ENCODE measurements at places on chromosomes 11 and 22.

DNA sequence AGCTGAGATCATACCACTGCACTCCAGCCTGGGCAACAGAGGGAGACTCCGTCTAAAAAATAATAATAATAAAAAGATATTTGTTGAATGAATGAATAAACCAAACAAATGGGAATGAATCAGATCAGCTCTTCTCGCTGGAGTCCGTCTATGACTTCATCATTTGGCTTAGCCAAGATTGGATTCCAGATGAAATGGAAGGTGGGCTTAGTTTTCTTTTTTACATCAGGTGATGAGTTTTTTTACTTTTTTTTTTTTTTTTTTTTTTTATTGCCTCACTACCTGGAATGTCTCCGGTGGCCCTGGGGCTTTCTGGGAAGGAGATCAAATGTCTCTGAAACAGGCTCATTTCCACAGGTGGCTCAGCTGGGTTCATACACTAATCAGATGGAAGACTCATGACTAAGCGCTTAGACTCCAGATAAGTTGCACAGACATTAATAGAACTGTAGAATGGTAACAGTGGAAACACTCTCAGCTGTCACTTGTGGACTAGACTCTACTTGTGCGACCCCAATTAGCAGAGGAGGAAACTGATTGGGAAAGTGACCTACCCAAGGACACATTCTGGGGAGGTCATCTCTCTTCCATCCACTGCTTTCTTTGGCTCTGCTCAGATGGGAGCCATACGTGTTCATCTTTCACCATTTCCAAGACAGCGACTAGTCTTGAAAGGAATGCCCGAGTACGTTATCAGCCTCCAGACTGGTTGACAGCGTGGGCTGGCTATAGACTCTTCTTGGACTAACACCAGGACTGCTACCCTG, 20.5 kb upstream of the RBFOX2 start:
- no peak for DNase-seq

DNA sequence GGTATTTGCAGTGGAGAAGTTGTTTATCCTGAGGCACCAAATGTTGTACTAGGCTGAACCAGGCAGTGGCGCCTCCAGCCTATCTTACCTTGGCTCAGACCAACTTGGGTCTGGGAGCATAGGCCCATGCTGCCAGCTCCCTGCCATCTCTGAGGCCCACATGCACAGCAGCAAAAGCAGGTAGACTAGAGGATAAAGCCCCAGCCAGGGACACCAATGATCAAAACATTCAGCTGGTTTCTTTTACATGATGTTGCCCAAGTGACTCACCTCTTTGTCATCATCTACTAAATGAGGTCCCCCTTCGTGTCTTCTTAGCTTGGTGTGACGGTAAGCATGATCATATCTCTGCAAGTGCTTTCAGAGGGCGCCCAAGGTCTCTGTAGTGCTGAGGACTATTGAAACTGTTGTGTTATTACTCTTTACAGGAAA, 112.1 kb upstream of the DRD2 start:
- DNase-seq, result no peak

DNA sequence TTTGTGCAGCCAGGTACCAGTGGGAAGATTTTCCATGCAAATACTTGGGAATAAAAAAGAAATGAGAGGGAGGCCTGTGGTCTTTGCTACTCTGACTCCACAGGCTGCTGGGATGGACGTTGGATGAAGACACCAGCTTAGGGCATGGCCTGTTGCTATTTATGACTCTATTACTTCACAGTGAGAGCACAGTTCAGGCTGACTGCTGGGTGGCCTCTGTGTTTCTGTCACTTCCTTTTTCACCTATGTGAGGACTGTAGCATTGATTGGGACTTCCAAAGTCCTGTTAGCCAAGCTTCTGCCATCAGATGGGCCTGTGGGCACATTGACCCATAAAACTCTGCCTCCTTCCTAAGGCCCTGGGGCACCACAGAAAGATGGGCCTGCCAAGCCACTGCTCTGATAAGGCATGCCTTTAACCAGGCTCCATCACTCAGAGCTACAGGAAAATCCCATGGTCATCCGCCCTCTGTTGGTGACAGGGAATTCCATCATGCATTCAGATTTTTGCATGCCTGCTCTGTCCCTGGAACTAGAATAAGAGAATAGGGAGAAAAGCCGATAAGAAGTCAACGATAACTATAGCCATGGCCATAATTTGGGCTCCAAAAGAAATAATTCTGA, 64.6 kb downstream of the KCNJ1 start:
- no peak for DNase-seq

DNA sequence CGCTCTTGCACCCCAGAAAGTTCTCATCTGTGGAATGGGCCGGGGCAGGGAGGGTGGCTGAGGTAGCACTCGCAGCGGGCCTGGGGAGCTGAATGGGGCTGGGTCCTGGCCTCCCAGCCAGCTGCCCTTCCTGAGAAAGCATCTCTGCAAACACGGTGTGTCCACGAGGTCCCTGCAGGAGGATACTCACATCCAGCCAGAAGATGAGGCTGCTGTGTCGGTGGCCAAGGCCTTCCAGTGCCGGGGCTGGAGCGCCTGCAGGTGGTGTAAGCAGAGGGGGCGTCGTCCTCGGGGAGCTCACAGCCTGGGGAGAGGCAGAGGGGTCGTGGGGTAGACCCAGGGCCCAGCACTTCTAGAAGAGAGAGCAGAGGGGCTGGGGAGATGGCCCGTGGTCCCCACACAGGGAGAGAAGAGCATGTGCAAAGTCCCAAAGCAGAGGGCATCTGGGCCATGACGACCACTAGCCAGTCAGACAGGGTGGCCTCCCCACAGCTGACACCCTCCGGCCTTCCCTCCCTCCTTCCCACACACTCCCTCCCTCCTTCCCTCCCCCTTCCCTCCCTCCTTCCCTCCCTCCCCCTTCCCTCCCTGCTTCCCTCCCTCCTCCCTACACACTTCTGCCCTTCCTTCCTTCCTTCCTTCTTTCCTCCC, 97.9 kb downstream of the WNT7B start:
- DNase-seq, result no peak

DNA sequence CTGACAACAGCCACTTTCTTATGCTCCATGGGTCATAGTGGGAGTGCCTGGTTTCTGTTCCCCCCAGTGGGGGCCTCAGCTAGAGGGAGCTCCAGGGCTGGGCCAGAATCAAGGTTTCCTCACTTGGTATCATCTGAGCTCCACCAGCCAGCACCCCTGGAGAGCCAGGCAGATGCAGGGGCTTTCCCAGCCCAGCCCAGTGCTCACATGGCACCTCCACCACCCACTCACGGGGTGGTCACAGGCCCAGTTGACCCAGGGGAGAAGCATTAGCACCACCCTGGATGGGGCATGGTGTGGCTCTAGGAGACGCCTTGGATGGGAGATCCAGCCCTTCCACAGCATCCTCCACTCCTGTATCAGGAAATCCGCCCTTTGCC, 24.1 kb upstream of the WNT7B start:
- DNase-seq, result no peak

DNA sequence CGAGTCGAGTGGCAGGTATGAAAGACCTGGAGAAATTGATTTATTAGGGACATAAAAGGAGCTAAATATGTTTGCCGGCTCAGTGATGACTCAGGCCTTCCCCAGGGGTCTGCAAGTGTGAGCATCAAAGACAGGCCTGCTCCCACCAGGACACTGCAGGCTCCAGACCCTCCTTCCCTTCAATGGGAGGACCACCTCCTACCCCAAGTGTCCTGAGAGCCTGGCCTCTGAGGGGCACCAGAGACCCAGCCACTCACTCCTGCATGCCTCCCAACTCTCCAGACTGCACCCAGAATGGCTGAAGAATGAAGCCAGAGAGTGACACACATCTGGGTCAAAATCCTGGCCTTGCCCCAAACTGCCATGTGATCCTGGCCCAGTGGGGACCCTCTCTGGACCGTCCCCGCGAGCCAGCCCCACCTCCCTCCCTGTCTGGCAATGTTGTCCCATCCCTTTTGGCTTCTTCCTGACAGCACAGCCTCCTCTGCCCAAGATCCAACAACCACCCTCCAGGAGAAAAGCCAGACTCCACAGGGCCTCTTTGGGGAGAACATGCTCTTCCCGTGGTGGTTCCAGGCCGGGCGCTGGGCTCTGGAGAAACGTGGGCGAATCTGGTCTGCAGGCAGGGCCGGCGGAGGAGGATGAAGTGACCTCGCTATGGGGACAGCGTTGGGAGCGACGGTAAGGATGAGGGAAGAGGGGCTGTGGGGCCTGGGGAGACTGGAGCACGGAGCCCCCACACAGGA, 36.2 kb downstream of the CYTH4 start:
- no peak for DNase-seq

DNA sequence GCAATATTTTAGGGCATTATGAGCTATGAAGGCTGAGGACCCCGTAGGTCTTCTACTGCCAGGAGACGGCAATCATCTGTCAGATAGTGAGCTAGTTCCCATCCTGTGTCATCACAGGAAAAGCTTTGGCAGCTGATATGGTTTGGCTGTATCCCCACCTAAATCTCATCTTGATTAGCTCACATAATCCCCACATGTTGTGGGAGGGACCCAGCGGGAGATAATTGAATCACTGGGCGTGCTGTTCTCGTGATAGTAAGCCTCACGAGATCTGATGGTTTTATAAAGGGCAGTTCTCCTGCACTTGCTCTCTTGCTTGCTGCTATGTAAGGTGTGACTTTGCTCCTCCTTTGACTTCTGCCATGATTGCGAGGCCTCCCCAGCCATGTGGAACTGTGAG, 18.1 kb downstream of the CSRP3 start:
- DNase-seq, result no peak

DNA sequence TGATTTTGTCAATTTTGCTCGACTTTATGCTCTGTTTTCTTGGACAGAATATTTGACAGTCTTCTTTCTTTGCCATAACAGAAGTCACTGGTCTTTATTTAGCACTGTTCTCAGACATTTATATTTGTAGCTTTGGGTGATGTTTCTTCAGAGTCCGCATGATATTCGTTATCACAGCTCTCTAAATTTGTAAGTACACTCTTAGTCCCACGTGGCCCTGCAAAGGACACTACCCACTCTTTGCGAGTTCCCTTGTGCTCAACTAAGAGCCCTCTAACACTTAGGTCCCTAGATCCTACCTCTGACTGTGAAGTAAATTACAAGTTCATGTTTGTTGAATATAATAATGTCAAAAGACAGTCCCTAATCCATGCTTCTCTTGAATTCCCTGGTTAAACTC, 651.9 kb downstream of the NTM start:
- DNase-seq, result no peak

GRCh38 chr11:40958707-40959106, 500.7 kb downstream of the LRRC4C start:
- DNase-seq, result no peak

- no peak for DNase-seq
These were observed 848 bp upstream of the PTPRCAP start for GRCh38 chr11:67438158-67438902.

GRCh38 chr11:96045622-96046456, 121.9 kb upstream of the MTMR2 start:
- DNase-seq, result peak; percentile 65
